ENCODE measurements at places on chromosomes 4 and X.

- DNase-seq = no peak
Measured at GRCh38 chr4:173039617-173040577, 128.7 kb upstream of the GALNT7 start.

DNA sequence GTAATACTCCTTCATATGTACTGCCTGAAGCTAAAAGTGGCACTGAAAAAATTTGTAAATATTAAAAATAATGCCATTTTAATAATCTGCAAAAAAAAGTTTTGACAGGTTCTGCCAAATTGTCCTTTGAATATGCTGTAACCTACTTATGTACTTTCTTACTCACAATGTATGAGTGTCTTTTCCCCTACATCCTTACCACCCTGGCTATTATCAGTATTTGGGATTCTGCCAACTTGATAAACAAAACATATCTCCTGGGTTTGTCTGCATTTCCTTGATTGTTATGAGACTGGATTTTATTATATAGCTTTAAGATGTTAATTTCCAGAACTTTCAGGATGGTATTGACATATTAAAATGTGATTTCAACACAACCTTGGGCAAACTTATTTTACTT is 187.9 kb downstream of the CHM start:
- no peak for DNase-seq

- DNase-seq = no peak
Measured at GRCh38 chr4:147689067-147689466, 5.1 kb upstream of the PRMT9 start.

DNA sequence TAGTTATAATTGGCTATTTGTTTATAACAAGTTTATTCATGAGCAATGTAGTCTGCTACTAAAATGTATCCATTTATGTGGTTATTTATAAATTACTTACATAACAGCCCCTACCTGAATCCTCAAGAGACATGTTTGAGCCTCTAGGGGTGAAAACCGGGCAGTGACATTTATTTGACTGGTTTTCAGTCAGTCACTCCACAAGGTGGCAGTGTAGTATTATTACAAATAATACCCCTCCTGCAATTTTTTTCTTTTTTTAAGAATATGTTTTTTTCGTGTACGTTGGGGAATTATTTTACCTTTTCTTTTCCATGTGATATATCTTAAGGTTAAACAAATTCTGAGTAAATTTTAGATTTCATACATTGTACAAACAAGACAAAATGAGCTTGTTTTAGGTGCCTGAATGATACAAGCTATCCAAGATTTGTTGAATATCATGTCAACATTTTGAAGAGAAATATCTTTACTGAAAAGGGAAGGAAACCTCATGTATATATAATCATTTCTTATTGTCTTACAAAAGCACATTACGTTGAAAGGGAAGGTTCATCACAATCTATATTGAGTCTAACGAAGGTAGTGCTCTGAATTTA is 598.7 kb upstream of the TECRL start:
- no peak for DNase-seq

DNA sequence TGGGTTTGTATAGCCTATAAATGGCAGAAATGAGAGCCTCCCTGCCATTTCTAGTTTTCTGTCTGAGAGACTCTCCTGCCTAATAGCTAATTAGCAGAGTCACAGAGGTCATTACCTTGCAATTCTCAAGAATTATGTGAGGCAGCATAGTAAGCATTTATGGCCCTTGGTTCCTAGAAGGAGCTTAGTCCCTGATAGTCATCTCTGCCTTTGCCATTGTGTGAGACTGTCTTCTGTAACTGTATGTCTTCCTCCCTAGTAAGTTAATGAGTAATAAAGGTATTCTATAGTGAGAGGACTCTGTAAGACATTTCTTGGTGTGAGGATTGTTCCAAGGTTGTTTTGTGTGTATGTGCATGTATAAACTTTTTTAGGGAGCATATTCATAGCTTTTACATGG is 108.7 kb downstream of the AR start:
- DNase-seq = no peak

- no peak for DNase-seq
Measured at GRCh38 chrX:132592880-132593279, 104.0 kb upstream of the MBNL3 start.

- DNase-seq = no peak
Measured at GRCh38 chrX:122626871-122627270, 557.2 kb upstream of the GRIA3 start.

GRCh38 chr4:156195914-156196313 is 242.2 kb upstream of the CTSO start:
- no peak for DNase-seq

DNA sequence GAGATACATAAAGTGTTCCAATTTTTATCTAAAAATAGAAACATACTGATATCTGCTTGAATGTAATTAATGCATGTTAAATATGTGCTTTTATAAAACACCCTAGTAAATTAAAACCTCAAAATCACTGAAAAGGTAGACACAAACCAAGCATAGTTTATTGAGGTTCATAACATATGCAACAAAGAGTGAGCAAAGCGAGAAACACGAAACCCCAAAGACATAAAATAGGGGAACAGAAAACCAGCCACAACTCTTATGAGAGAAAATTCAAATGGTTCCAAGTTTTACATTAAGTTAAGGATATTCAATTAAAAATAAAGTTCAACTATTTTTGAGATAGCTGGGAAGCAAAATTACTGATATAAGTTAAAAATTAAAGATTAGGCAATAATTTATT is 336.4 kb upstream of the AGA start:
- no peak for DNase-seq

- no peak for DNase-seq
Measured at GRCh38 chr4:69167300-69167699, 47.2 kb downstream of the UGT2B11 start.

GRCh38 chr4:48930654-48931053 is 24.1 kb upstream of the OCIAD2 start:
- DNase-seq = no peak

DNA sequence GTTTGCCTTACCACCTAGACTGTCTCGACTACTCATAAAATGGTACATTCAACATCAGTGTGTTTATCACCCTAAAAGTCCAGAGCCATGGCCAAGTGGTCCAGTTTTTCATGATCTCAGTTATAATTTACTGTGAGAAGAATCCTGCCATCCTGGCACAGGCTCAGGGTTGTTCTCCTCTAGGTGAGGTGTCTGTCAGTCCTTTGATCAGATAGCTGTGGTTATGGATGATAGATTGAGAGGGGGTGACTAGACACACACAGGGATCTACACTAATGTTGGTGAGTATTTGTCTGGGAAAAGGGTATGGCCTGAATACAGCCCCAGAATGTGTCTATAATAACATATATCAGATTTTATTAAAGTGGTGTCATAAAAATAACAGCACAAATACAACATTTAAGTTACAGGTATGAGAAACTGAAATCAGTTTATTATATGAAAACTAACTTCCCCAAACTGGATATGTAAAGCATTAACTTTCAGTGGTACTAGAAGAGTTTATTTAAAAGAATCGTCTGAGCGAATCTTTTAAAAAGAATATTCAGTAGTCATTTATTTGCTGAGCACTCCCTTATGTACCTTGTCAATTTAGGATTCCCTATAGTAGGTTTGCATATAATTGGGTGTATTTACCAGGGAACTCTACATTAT is 93.3 kb downstream of the STIM2 start:
- no peak for DNase-seq

DNA sequence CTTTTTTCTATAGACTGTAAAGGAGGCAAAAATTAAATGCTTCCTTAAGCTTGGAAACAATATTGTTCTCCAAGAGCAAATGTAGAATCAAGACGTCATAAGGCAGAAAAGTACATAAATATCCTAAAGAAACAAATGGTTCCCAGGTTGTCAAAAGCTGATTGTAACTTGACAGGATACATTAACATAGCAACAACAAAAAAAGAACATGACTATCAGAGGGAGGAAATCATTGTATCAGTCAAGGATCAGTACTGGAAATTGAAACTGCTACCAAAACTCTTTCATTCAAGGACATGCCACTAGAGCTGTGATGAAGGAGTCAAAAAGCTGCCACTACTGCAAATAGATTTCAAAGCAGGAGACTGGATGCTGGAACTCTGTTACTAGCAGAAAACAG is 168.3 kb downstream of the BTC start:
- DNase-seq = no peak

DNA sequence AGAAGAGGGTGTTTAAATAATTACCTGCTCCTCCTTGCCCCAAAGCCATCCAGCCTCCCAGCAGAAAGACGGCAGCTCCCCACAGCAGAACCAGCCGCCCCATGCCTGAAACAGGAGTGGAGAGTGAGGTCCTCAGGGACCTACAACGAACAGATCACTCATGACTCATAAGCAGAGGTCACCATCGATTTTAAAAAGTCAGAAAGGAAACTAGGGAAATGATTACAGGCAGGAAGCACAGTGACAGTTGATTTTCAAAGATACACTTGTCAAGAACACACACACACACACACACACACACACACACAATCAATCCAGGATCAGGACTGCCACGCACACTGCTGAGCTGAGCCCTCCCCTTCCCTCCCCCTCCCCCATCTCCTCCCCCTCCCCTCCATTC is at the start of gene CRLF2:
Gene CRLF2, minus strand, starts transcription at position 118 of the 400 bp plus-strand sequence. Its CDS starts 15 bp downstream, at position 103.
- DNase-seq = no peak

DNA sequence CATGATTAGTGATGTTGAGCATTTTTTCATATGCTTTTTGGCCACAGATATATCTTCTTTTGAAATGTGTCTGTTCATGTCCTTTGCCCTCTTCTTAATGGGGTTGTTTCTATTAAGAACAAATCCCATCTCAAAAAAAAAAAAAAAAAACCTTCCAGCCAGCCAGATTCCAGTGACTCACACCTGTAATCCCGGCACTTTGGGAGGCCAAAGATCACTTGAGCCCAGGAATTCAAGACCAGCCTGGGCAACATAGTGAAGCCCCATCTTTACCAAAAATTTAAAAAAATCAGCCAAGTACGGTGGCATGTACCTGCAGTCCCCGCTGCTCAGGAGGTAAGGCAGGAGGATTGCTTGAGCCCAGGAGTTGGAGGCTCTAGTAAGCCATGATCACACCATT is 5.1 kb downstream of the RAB33B start:
- DNase-seq = no peak

DNA sequence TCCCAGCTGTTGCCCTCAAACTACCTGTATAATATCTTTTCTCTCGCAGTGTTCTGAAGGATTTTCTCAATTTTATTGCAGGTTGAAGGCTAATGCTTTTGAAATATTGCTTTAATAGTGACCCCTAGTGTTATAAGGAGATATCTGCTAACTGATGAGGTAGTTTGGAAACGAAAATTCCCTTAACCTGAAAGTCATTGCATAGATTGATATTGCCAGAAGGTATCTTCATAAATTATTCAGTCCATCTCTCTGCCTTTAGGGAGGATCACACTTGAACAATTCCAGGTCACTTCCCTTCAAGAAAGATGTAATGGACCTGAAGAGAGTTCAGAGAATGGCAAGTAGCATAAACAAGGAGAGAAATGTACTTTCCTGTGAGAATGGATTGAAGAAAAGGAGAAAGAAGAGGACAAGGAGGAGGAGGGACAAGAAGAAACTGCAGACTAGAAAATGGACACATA is 44.1 kb downstream of the TIGD4 start:
- no peak for DNase-seq

DNA sequence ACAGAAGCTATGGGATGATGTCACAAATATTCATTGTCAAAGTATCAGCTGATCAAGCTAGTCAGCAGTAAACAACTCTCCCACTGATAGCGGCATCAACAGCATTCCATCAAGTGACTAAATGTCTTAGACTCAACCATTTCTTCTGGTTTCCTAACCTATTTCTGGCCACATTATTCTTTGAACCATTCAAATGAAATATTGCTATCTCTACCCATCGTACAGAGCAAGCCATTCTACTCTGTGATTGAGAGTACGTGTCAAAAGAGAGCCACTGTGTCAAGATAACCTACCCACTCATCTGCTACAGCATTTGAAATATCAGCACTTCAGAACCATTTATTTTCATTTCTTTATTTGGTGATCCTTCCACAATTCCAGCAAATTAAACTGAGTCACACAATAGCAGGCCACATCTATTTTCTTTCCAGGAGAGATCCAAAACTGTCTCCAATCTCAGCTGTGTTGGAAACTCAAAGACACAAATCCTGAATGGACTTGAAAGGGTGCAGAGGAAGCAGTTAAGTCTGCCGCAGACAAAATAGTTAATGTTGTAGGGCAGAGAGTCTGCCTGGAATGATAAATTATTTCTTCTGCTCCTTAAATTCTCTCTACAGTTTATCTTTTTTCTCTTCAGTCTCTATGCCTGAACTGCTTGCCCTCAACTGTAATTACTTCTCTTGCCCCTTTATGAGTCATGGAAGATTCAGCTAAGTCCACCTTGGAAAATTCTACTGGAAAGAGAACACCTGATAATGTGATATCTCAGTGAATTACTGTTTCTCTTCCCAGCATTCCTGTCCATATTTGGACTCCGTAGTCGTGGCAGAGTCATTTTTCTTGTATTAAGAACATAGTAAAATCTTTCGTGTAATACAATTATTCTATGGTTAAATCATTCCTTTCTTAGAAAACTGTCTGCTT is 364.8 kb downstream of the PDGFC start:
- no peak for DNase-seq

DNA sequence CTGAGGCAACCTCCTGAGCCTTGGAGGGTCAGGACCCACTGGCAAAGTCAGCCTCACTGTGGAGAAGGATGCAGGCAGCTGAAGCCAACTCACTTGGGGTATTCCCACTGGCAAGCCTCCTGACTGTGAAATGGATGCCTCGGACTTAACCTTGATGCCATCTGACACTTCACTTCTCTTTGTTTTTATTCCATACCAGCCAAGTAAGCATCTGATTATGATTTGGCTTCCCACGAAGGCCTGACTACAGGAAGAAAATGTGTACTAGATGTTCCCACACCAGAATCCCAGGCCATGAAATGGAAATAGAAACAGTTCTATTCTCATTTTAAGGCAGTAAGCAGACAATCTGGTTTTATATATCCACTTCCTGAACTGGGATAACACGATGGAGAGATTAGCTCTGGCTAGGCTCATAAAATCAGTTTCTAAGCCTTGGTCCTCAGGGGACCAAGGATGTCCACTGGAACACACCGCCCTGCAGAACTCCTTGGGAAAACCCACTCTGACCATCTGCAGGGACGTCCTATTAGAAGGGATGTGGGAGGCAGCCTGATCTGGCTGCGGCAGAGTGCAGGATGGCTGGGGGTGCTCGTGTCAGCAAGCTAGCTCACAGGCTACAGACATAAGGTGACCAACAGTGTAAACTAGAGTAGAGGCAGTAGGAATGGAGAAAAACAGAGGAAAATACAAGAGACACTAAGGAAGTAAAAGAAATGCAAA is 89.3 kb downstream of the TSPAN5 start:
- DNase-seq = no peak

GRCh38 chr4:156128616-156129015 is 174.9 kb upstream of the CTSO start:
- no peak for DNase-seq

DNA sequence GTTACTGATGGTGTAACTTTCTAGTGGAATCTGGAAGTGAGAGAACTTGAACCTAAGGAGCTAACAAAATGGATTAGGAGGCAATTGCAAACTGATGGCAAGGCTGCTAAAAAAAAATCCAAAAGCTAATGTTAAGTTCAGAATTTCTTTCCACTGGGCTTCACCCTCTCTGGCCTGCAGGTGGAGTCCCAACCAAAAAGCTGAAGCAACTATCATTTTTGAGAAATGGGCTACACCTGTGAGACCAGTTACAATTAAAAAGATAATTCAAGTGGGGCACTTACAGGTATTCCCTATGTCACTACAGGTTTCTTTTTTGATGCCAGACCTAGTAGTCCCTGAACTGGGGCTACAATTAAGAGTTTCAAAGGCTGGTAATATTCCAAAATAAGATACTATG is 142.1 kb upstream of the FTHL17 start:
- DNase-seq = no peak

- no peak for DNase-seq
Measured at GRCh38 chr4:106893395-106893881, 142.7 kb downstream of the DKK2 start.

- no peak for DNase-seq
Measured at GRCh38 chrX:55695227-55696018, 22.1 kb upstream of the RRAGB start.
